ENCODE measurements at places on chromosomes 7 and 10.

GRCh38 chr7:47282790-47283496 lies 299.0 kb downstream of the TNS3 start:
- no peak for DNase-seq

GRCh38 chr7:49839863-49840645 lies 66.6 kb downstream of the VWC2 start:
- no peak for DNase-seq

DNA sequence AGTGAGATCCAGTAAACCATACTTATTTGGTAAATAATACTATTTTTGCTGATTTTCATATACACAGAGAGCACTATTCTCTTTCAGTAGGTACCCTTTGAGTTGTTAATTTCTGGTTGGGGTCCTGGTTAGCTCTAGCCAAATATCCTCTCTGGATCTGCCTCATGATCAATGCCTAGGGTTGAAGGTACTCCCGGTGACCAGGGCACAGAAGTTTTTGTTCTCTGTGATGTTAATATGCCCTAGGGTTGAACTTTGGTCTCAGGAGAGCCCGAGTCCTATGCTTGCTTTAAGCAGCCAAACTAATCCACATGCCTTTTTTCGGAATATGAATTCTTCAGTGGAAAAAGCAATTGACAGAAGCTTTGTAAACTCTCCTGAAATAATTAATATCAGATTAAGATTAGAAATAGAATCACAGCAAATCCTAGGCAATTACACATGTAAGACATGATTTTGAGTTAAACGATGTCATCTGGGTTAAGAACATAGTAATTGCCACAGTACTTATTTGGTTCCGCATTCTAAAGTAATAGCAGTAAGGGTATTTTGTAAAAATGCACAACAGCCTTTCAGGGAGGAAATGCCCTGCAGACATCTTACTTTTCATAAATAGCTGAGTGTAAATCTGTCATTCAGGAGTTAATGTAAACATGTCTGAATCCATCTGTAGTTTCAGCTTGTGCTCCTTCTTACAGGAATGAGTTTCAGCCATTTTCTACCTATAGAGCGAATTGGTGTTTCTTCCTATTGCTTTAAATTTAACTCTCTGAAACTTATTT lies 10.1 kb downstream of the CHN2 start:
- DNase-seq, result no peak

- DNase-seq, result no peak
Measured at GRCh38 chr10:131127610-131128009, 183.9 kb downstream of the TCERG1L start.

- DNase-seq, result no peak
Measured at GRCh38 chr10:125291836-125292235, 131.5 kb upstream of the CTBP2 start.

DNA sequence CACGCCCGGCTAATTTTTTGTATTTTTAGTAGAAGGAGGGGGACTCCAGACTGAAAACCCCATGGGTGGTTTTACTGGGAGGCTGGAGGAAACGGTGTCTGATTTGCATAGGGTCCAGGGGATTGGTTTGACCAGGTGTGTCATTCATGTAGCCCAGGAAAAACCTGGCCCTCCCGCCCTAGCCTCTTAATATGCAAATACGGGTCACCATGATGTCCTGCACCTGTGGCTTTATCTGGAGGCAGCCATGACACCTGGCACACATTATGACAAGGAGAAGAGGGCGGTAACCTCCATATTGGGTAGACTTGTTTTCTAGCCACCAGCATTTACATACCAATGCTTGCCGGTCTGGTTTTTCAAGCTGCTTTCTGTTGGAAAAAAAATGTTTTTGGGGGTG lies 68.0 kb downstream of the TRIL start:
- no peak for DNase-seq

- DNase-seq, result no peak
Measured at GRCh38 chr10:102405108-102405571, 9.6 kb downstream of the NFKB2 start.

DNA sequence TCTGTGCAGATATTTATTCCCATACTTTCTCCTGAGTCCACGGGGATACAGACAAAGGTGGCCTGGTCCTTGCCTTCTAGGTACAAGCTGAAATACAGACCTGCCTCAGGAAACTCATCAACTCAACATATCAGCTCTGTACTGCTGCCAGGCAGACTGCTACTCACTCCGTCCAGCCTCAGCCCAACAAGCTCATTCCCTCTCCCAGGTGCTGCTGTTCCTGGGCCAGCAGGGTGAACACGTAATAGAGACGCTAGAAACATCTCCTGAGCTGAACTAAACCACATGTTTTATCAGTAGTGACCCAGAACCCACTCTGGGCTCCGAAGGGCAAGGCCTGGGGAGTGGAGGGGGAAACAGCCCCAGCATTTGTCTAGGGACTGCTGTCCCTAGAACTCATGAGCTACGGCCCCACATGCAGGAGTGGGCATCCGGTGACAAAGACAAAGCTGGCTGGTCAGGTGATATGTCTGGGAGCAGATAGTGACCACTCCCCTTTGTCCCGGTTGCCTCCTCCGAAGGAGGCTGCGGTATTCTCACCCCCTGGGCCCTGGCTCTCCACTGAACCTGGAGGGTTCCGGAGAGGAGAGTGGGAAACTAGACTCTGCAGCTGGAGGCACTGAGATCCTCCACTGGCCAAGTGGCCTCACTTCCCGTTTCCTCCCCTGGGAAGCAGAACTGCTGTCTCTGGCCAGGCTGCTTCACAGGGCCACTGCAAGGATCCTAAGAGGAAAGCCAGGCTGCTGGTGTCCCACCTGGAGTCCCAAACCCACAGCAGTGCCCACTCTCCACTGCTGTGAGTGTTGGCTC lies 116.1 kb downstream of the FAM53B start:
- DNase-seq, result peak; percentile 58

DNA sequence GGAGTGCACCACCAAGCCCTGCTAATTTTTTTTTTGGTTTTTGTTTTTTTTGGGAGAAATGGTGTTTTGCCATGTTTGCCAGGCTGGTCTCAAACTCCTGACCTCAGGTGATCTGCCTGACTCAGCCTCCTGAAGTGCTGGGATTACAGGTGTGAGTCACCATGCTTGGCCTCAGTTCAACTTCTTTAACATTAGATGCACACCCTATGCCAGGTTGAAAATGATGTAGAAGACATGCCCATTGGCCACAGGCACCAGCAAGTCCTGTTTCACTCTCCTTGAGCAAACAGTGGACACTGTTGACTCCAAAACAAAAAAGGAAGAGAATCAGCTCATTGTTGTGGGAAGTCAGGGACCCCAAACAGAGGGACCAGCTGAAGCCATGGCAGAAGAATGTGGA lies 1205.3 kb downstream of the REEP3 start:
- no peak for DNase-seq

DNA sequence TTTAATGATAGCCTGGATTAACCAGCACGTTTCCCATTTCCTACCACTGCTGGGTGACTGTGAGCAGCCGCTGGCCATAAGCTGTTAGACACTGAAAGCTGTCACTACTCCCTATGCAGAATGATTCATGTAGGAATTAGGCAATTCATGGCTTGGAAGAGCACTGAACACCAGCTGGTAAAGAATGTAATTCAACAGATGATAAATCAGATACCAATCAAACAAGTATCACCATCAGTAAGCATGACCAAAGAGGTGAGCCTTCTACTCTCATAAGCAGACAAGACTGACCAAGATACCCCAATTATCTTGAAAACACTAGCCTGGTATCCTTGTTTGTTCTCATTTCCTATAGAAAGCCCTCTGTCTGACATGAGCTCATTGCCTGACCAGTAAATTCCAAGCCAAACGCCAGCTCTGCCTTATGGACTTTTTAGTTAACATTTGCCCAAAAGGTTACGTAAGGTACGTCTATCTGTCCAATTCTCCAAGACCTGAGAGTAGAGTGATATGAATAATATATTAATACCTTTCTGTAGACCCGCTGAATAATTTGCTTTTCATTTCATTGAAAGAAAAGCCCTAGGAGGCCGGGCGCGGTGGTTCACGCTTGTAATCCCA lies 127.7 kb downstream of the ELMO1 start:
- peak; percentile 45 for DNase-seq

GRCh38 chr10:68900427-68901104 lies 549 bp upstream of the DDX50 start:
- no peak for DNase-seq

GRCh38 chr7:2037301-2037807 lies 195.4 kb downstream of the MAD1L1 start:
- DNase-seq, result no peak

GRCh38 chr10:63719226-63719856 lies 198.1 kb downstream of the REEP3 start:
- DNase-seq, result no peak

DNA sequence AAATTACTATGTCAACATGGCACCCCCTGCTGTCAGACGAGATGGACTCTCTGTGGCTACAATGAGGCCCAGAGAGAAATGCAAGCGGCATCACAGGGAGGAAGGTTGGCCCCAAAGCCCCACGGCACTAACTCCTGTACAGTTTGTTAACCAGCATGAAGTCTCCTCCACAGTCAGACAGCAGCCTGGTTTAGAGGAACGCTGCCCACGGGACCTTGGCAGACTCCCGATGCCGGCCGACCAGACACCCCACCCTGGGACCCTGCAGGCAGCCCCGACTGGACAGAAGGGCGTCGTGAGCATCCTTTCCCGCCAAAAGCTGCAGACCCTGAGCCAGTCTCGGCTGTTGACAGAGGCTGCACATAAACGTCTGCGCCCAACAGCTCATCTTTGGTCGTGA lies 158.8 kb downstream of the DIP2C start:
- no peak for DNase-seq

- DNase-seq, result no peak
Measured at GRCh38 chr10:95865814-95866466, 41.8 kb upstream of the CC2D2B start.

DNA sequence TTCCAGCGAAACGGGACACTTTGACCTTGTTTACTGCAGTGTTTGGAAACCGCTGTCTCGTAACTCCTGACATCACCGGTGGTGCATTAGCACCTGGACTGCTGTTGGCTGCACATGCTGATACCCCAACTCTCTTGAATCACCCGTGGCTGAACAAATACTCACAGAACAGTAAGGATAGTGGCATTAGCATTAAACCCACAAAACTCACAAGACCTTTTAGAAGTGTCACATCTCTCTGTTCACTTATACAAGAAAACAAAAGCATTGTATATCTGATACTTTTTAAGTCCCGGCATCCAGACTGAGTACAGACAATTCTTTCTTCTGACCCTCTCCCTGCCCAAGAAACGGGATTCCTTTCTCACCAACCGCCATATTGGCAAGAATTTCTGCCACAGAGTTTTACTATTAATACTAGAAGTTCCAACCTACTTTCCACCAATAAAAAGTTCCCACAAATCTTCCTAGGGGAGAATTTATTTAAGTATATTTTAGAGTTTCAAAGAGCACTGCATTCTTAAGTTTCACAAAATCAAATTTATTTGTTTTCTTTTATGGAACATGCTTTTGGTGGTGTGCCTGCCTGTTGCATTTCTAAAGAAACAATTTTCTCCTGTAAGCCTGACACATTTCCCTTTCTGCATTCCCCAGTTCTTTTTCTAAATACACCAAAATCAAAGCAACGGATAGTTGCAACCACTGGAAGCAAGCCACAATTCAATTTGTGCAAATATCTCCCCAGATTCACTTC lies 208.4 kb upstream of the KLF14 start:
- DNase-seq, result no peak

DNA sequence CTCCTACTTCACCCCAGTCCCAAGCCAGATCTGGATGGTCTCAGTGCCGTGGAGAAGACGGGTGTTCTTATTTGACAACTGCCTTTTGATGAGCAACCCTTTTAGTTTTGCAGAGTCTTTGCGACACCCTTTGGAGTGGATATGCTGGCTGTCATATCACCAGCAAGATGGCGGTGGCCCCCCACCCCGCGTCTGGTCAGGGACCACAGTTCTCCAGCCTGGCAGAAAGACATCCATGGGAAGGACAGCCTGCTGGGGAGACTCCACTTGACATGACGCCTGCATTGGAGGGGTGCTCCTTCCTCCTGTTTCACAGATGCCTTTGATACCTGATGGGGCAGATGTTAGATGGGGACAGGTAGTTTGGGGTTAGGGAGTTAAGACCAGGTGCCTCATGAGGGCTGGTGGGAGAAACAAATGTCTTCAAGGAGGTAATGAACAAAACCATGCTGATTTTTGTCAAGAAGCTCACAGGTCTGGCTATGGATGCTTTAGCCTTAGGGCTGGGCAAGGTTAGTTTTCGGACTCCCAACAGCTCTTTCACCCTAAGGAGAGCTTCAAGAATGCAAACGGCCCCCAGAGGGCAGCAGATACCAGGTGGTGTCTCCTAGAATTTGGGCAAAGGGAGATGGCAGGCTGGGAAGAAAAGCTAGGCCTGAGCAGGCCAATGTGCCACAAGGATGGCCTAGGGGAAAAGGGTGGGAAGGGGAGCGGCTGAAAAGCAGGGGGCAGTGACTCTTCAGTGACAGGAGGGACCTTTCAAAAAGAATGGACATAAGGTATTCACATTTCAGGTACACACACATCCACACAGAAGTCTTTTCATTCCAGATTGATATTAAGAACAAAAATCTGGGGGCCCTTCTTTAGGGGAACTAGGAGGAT lies 95.2 kb downstream of the CLEC2L start:
- peak; percentile 33 for DNase-seq

GRCh38 chr10:72910705-72911104 lies 17.2 kb downstream of the OIT3 start:
- no peak for DNase-seq

GRCh38 chr10:78248651-78249464 lies 215.2 kb downstream of the RPS24 start:
- no peak for DNase-seq

GRCh38 chr7:90720984-90721760 lies 125.1 kb downstream of the CDK14 start:
- no peak for DNase-seq

- DNase-seq, result no peak
Measured at GRCh38 chr10:90481326-90481923, 376.4 kb downstream of the HTR7 start.

- DNase-seq, result no peak
Measured at GRCh38 chr7:101864039-101864438, 46.6 kb downstream of the CUX1 start.

DNA sequence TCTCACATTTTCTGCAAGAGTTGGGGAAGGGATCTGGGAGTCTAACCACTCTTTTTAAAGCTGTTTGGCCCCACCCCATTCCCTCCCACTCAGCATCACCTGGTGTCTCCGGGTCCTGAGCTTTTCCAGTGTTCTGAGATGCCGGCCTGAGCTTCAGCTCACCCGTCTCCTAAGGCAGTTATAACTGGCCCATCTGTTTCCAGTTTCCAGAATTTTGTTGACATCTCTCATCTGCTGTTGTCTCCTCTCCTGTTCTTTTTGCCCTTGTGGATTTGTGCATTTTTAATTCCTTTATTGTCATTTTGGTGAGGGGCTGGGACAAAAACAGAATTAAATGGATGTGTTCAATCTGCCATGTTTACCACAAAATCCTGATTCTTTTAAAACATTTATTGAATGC lies 160.6 kb downstream of the C10orf105 start:
- DNase-seq, result no peak

DNA sequence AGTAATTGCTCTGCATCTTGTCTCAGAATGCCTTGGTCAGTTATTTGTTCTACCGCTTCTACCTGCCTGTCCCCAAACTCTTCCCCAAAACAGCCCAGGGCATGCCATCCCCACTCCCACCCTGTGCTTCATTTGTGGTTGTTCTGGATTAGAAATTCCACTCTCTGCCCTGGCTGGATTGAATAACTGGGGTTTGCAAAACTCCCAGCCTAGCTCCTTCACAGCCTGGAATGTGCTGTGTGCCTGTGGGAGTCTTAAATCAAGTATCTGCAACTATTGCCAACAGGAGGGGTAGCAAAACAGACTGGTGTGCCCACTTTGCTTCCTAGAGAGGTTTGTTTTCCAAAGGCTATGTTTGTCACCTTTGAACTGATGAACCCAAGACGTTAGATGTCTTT lies 24.2 kb downstream of the TSPAN15 start:
- no peak for DNase-seq

- DNase-seq, result no peak
Measured at GRCh38 chr10:44033008-44033407, 351.9 kb downstream of the CXCL12 start.

Measured in inflammatory macrophage (primary cell).